ENCODE measurements at places on chromosomes 16 and 17. TPM values are rescaled to one million over a fixed set of nuclear protein-coding genes. Genes with fewer than 3 reads are reported as not detected.

The CDT1 gene
- total RNA-seq = 0.88 TPM

DNA sequence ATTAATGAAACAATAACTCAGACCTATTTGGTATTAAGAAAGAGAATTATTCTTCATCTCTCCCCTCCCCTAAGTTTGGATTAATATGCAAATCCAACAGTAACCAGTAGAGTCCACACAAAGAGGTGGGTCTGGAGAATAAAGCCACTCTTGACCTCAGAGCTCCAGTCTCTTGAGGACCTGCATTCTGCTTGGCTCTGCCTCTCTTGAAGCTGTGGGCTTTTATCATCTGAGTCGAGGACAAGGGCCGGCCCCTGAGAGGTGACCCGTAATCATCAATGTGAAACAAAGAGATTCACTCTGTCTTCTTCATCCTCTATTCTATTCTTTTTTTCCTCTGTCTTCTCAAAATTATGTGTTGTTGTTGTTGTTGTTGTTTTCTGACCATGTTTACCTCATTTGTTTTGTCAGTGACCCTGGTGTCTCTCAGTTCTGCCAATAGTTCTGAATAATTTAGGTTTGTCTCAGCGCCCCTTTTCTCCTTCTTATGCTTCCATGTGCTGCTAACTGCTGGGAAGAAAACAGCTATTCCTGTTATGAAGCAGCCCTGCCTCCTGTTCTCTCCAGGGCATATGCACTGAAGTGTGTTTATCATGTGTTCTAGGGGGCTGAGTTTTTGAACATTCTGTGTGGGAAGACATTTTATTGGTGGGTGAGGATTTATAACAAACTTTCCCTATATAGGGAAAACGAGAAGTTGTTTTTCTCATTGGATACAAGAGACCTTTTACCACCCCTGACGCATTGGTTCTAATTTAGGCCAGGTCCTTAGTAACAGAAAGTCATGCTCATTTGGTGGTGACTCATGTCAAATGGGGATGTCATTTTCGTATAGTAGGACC, 135.8 kb downstream of the TRIM37 start:
- DNase-seq = no peak

DNA sequence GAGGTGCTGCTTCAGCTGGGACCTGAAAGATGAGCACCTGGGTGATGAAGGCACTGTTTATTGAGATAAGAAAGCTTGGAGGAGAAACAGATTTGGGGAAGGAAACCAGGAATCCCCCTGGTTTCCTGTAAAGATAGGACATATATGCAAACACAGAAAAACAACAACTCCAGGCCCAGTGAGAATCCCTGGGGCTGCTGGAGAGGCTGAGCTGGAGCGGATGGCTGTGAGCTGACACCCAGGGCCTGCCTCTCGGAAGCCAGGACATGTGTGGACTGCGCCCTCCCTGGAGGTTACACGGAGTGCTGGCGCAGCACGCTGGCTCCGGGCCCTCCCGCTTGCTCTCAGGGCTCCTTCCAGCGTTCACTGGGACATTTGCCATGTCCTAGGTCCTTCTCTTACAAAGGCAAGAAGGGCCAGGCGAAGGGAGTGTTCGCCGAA, 57.5 kb downstream of the CYB5B start:
- peak; percentile 92 for DNase-seq

- DNase-seq = no peak
Observed at GRCh38 chr17:47618410-47618809, 31.3 kb upstream of the KPNB1 start.

DNA sequence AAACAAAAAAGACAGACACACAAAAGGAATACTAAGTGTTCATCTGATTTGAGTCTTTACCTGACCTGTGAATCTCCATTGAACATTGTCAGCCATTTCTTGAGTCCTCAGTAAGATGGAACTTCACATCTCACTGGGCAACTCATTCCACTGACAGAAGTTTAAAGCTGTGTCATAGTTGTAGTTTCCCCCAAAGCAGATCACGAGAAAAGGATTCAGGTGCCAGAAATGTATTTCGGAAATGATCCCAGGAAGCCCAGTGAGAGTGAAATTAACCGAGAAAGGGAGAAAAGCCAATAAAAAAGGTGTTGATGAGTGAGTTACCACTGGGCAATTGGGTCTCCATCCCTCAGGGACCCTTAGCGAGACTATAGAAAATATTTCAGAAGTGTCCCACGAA, 6.5 kb downstream of the CHD9 start:
- no peak for DNase-seq

DNA sequence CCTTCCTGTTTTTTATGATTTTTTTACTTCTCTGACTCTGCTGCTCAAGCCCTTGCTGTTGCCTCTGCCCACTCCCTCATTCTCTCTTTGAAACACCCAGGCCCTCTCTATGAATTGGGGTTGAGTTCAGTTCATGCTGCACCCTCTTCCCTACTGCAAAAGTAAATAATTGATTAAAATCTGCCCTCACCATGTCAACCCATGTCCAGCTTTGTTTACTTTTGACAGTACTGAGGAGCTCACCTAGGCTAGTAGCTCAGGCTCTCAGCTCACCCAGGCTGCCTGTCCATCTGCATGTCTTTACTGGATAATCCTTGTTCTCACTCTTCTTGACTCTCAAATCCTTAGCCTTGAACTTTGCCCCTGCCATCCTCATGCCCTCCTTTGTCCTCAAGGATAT, 95.2 kb downstream of the SPACA3 start:
- DNase-seq = no peak

GRCh38 chr17:36901506-36901905, 35.8 kb upstream of the LHX1 start:
- DNase-seq = no peak

DNA sequence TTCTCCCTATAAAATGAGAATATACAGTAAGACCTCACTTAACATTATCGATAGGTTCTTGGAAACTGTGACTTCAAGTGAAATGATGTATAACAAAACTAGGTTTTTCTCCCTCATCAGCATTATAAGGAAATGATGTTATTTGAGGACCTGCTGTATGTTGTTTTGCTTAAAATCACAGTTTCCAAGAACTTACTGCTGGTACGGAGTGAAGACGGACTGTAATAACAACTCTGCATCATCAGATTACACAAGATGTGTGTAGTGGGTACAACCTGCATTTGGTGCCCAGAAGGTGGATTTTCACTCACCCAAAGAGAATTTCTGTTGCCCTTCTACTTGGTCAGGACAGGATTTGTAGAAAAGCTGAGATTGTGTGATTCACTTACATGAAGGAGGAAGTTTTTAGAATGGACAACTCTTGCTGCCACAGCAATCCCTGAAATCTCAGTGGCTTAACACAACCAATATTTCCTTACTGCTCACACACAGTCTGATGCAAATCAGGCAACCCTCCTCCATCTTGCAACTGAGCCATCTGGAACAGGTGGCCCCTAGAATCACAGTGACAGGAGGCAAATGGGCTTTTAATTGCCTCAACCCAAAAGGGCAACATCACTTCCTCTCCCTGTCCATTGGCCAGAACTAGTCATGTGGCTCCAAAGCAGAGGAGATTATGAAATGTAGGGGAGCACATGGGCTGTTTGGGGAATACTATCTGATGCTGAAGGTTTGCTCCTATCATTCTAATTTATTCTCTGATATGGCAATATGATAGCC, 67.6 kb upstream of the CACNG5 start:
- DNase-seq = no peak

DNA sequence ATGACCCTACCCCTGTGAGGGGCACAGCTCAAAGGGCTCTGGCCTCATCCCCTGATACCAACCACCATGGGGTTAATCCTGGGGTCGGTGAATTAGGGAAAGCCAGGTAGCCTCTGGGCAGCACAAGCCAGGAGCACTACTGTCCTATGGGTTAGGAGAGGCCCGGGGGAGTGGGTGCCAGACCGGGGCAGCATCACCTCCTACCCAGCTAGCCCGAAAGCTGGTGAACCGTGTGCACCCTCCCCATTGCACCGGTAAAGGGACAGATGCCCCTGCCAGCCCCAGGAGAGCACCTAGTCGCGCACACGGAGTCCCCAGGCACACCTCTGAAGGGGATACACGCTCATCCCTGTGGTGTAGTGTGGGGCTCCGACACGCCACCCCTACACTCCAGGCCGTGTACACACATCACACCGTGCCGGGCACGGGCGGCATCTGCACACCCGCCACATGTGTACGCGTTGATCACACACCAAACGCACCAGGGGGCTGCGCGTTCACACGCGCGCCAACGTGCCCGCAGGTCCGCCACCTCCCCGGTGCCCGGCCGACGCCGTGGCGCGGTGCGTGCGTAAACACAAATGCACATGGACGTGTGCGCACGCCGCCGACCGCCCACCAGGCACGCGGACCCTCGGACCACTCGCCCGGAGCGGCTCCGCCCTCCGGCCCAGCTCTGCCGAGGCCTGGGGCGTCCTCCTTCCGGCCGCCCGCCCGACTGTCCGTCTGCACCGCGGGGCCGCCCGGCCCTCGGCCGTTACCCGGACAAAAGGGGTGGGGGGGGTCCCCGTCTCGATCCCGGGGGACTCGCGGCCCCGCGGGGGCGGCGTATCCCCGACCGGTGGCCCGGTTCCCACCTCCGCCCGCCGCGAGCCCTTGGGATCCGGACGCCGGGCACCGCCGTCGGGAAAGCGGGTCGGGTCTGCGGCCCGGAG, 785 bp downstream of the UBALD1 start:
- peak; percentile 79 for DNase-seq

The KCNH4 gene
- total RNA-seq = 0.32 TPM

DNA sequence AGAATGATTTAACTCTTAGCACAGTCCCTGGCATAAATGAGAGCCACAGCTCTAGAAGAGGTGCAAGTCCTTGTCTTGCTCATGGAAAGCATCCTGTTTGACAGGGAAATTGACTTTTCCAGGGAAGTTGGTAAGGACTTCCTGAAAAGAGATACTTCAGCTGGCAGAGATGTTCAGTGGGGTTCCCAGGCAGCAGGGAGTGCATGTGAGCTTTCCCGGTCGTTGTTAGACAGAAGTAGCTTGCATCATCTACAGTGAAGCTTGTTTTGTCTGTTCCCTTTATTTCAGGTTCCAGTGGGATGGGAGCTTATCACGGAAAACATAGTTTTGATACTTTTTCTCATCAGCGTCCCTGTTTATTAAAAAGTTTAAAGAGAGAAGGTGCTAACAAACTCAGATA, 22.9 kb downstream of the ALDH3A2 start:
- DNase-seq = no peak

- no peak for DNase-seq
Observed at GRCh38 chr17:39084558-39084957, 66.9 kb downstream of the PLXDC1 start.

DNA sequence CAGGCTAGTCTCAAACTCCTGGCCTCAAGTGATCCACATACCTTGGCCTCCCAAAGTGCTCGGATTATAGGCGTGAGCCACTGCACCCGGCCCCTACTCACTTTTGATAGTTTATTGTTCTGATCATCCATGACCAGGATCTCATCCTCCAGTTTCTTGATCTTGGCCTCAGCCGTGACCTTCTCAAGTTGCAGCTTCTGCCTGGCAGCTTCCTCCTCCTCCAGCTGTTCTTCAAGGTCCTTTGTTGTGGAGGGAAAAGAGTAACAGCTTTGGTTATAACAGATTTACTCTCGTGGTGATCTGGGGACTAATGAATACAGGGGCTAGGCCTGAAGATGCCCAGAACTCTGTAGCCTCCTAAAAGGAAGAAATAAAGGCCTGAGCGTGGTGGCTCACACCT, 89.9 kb downstream of the NDE1 start:
- no peak for DNase-seq

- DNase-seq = no peak
Observed at GRCh38 chr17:28178800-28179199, 136.3 kb downstream of the NLK start.

GRCh38 chr16:26273607-26274006, 581.8 kb downstream of the HS3ST4 start:
- DNase-seq = no peak
